Fibroblast of skin of right quadriceps (primary cell): ENCODE measurements at places on chromosomes 4 and X.
A peak's percentile ranks its signal among the peaks of the same experiment; 100 is the strongest.

DNA sequence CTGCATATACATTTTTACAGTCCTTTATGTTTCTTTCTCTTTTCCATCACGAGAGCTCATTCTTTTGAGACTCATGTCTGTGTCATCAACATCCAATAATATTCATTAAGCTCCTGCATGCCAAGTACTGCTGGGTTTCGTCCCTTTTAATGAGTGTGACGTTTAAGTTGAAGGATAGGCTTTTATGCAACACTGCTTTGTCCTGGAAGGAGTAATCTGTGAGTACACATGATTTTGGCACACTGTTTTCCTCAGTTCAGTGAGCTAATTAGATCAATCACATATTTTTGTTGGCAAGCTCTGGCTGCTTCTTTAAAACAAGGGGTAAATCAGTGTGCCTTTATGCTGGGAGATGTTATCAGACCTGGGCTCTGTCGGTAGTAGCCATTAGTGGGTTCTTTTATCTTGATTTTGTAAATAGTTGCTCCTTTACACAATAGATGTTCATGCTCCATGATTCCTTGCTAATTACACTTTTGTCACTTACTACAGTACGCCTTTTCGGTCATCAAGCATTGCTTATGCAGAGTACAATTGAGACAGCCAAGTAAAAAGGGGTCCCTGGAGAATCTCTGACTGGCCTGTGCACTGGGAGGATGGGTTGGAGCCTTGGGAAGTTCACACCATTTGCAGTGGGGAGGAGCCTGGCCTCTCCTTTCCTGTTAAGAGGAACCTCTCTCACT is 132.6 kb downstream of the FHIP1A start:
- DNase-seq: peak; percentile 76

GRCh38 chr4:15717657-15718416 is 15.0 kb downstream of the BST1 start:
- DNase-seq: peak; percentile 37

GRCh38 chr4:4759232-4759631 is 100.2 kb upstream of the MSX1 start:
- no peak for DNase-seq

- DNase-seq: no peak
Measured at GRCh38 chrX:146887020-146887419, 72.5 kb upstream of the CXorf51A start.

- peak; percentile 31 for DNase-seq
Measured at GRCh38 chr4:90419124-90419711, 292.0 kb downstream of the CCSER1 start.

GRCh38 chr4:183499801-183500200 is 5.1 kb upstream of the ING2 start:
- no peak for DNase-seq

DNA sequence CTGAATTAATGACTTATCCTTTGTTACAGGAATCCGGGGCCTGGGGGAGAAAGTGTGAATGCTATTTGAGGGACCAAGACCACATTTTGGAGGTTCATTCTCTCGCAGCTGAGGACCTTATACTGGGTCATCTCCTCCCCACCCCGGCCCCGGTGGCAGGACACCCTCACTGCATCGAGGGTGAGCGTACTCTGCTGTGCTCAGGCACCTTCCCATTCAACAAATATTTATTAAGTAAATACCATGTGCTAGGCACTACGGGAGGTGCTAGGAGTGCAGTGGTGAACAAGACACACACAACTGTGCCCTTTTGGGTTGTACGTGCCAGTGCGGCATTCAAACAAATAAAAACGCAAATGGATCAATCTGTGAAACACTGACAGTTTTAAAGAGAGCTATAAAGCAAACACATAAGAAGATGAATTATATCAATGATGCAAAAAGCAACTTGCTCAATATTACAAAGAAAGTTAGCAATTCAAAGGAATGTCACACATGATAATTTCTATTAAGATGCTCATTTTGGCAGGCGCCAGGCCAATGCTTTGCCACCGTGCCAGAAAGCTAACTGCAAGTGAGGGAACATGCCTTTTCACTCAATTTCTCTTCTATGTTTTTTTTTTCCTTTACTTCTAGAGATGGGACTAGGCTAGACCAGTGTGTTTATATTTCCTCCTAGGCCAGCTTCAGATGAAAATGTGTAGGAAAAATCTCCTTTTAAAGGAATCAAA is 24.6 kb downstream of the ADGRG2 start:
- no peak for DNase-seq

DNA sequence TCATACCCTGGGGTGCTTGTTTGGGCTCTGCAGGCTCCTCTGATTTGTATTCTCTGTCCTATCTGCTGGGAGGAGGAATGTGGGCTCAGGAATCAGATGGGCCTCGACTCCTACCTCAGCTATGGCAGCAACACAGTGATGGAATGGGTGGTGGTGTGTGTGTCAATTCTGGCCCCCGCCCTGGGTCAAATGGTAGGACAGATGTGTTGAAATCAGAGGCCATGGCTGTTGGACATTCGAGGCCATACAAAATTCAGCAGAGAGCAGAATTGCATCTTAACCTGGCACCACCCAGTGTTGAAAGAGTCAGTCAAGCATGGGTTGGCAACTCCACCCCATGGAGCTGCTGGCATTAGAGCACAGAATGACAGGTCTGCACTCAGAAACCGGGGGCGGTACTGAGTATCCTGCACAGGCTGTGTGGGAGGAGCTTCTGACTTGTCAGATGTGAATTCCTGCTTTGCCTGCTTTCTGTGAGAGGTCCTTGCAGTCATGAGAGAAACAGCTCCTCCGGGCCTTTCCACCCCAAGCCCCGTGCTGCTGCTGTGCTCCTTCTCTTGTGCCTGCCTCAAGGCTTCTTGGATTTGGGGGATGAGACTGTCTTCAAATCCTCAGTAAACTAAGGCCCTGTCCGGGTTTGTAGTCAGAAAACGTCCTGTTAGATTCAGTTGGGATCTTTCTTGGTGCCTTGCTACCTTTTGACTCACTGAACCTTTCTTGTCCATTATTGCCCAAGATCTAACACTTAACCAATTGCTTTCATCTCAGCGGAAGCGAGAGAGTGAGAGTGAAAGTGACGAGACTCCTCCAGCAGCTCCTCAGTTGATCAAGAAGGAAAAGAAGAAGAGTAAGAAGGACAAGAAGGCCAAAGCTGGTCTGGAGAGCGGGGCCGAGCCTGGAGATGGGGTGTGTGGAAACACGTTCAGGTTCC is 13.0 kb downstream of the DKC1 start:
- DNase-seq: no peak

DNA sequence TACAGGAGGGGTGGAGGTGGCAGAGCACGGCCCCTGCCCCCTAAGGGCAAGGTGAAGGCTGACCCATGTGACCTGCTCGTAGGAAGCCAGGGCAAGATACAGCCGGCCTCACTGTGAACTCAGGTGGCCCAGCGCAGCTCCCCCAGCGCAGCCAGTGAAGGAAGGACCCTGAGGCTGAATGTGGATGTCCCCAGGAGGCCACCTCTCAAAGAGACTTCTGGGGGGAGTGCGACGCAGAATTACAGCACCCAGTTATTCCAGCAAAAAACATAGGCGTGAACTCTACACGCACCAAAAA is 52.6 kb downstream of the ZFYVE28 start:
- DNase-seq: no peak

GRCh38 chrX:153372949-153373348 is 28.2 kb downstream of the PNMA6E start:
- no peak for DNase-seq

- DNase-seq: no peak
Measured at GRCh38 chr4:70902577-70903290, 565 bp downstream of the MOB1B start.

GRCh38 chr4:75087865-75088264 is 154.9 kb downstream of the PARM1 start:
- DNase-seq: no peak

DNA sequence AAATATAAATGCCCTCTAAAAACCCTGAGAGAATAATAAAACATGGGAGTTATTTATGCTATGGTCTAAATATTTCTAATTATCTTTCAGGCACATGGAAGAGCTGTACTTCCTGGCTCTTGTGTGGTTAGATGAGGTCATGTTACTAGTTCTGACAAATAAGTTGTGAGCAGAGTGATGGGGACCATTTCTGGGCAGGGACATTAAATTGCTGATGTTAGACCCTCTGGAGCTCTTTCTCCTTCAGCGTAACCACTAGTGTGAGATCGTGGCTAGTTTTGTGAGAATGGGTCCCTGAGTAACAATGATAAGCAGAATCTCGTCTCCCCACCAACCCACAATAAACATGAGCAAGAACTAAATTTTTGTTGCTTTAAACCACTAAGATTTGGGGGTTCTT is 108.0 kb downstream of the MAML3 start:
- no peak for DNase-seq

- peak; percentile 0 for DNase-seq
Measured at GRCh38 chrX:116204932-116205331, 34.4 kb downstream of the AGTR2 start.
